ENCODE measurements at places on chromosomes 4 and X.

DNA sequence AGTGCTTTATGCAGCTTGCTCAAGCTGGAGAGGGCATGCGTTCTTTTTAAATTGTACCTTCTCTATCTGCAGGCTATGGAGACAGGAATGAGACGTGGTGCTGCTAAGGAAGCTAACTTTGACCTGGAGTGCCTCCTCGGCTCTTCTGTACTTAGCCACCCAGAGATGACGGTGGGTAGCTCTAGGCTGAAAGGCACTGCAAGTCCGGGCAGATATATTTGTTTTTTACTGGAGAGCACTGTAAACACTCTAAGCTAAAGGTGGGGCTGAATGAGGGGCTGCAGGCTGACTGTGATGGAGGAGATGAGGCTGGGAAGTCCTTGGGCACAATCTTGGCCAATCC is 12.1 kb downstream of the ELF4 start:
- no peak for DNase-seq

GRCh38 chr4:125313497-125313896 is 1.3 kb upstream of the FAT4 start:
- DNase-seq = no peak

- DNase-seq = no peak
These were observed 162.3 kb downstream of the BTC start for GRCh38 chr4:74631988-74632387.

DNA sequence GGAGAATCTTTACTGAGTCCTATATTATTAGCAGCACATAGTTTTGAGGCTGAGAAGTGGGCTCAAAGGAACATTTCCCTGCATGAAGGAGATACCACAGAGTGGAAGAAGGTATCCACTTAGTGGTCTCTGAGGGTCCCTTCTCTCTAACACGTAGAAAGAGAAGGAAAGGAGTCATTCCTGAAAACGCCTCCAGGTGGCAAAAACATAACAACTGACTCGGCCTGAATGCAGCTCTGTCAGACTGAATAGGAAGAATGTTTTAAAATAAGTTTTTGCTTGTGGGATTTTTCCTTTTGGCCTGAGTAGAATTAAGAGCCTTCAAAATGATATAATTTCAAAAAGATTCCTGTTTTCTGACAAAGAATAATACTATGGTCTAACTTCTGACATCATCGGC is 23.3 kb downstream of the RPGR start:
- no peak for DNase-seq

GRCh38 chrX:48958635-48959094 is 1.3 kb upstream of the OTUD5 start:
- DNase-seq = peak; percentile 42

DNA sequence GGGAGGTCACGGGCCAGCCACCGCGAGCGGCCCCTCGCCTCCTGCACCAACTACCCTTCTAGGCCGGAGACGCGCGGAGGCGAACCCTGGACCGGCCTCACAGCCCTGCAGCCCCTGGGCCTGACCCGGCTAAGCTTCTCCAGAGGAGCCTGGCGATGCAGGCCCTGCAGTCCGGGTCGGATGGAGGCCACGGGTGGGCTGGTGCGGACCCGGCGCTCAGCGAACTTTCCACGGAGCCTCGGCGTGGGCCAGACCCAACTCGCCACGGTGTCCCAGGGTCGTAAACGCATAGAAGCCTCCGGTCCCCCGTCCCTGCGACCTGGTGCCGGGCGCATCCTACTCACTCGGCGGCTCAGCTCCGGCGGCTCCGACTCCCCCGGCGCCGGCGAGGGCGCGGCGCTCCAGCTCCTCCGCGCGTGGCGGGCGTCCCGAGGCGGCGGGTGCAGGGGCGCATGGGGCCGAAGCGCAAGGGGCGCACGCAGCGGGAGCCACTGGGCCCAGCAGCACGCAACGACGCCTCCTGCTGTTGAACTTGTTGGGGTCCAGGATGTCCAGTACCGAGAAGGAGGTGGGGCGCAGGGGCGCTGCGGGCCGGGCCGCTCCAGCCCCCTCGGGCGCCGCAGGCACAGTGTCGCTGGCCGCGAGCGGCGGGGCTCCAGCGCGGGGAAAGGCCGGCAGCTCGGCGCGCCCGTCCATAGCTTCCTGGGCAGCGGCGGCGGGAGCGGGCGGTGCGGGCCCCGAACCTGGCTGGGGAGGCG is 427 bp downstream of the NKX1-1 start:
- no peak for DNase-seq

- DNase-seq = no peak
These were observed 21.4 kb downstream of the GRSF1 start for GRCh38 chr4:70818173-70818855.

GRCh38 chr4:10183462-10183861 is 66.9 kb upstream of the WDR1 start:
- no peak for DNase-seq

- no peak for DNase-seq
These were observed 6.4 kb upstream of the UBA1 start for GRCh38 chrX:47187106-47187677.

GRCh38 chr4:140152751-140153418 is 1.1 kb downstream of the MAML3 start:
- peak; percentile 84 for DNase-seq

- no peak for DNase-seq
These were observed 568 bp upstream of the CASP6 start for GRCh38 chr4:109703664-109704361.

GRCh38 chrX:39808471-39808917 is 289.3 kb downstream of the BCOR start:
- DNase-seq = peak; percentile 79

DNA sequence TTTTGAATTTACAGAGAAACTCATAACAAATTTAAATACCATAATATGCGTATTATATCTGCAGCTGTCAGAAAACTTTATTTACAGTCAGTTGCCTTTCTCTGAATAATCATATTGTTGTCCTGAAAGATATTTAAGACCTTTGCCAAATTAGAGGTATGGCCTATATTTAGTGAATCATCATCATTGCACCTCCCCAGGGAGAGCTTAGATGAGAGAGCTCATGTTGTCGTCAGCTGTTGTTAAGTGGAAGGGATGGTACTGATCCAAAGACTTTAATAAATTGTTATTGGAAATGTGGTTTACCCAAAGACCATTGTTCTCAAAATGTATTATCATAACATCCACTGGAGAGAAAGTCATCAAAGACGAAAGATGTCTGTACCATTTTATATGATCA is 128.6 kb downstream of the HTR2C start:
- DNase-seq = no peak

- no peak for DNase-seq
These were observed 73.7 kb downstream of the RTL9 start for GRCh38 chrX:110432091-110432905.

- no peak for DNase-seq
These were observed 195.0 kb upstream of the HS3ST1 start for GRCh38 chr4:11623726-11624037.

GRCh38 chr4:38946919-38947318 is 79.3 kb downstream of the FAM114A1 start:
- DNase-seq = no peak

Data from tibial artery (tissue), 4 donors.